Stimulated activated CD4-positive, alpha-beta T cell treated with anti-CD3 and anti-CD28 coated beads, TNF-alpha, amount 100 ng/mL, for 1 hour (primary cell): ENCODE measurements at places on chromosomes 3 and 15.

DNA sequence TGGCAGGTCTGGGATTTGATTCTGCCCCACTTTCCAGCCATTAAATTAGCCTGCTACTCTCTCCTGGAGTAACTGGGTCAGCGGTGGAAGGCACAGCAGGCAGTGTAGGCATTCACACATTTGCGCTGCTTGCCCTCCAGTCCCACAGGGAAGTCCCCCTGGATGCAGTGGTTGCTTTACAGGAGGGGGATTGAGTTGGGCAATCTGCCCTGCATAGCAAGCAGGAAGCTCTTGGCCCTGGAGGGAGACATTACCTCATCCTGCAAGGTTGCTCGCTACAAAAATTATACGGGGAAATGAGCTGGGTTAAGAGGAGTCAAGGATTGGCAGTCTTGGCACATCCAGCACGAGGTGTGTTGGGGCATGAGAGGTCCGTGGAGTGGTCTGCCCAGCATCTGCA is 14.8 kb downstream of the MCM2 start:
- no peak for DNase-seq

- DNase-seq: no peak
Measured at GRCh38 chr3:40532252-40532651, 7.5 kb downstream of the ZNF621 start.

GRCh38 chr15:49855917-49856637 is 235.2 kb downstream of the DTWD1 start:
- DNase-seq: no peak

DNA sequence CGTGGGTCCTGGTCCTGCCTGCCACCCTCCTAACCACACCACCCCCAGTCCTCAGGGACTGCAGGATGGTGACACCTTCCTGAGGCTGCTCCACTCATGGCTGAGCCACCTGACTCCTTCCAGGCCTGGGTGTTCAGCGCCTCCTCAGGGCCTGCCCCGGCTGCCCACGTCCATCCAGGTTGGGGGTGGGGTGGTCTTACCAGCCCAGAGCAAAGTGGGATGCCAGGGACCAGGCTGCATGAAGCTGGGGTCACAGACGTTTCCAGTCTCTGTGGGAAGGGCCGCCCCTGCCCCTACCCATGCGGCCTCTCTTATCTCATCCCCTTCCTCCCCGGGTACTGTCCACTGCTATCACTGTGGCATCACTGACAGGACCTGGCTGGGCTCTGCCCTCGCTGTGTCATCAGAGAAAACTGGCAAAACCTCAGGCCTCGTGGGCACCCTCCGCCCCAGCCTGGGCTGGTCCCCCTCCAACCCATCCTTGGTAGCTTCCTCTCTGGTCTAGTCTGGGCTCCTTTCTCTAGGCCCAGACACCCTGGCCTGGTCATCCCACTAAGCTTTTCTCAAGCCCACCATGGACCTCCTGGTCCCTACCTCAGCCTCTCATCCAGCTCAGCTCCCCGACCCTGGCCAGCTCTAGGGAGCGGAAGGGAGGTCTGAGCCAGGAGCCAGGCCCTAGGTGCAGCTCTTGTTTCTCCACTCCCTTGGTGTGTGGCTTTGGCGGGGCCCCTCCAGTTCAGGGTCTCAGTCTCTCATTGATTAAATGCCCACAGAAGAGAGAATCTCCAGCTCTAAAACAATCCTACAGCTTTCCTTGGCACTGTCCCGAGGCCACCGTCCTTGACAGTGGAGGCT is 32.9 kb downstream of the WNT7A start:
- DNase-seq: no peak

GRCh38 chr3:9204253-9204992 is 45.0 kb downstream of the SRGAP3 start:
- no peak for DNase-seq

- no peak for DNase-seq
Measured at GRCh38 chr3:174937478-174937877, 78.3 kb downstream of the NAALADL2 start.

DNA sequence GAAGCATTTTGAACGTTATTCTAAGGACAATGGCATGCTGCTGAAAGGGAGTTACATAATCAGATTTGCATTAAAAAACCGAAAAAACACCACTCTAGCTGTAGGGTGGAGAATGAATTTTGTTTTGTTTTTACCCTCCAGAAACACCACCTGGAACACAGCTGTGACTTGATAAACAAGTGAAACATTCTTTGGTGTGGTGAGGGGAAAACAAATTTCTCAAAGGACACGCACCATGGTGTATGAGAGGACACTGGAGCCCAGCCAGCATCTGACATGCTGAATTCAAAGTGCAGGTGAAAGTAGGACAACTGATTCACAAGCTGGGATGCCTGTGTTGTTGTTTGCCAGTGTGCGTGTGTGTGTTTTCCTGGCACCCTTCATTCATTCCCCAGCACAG is 554.5 kb upstream of the TBL1XR1 start:
- no peak for DNase-seq

DNA sequence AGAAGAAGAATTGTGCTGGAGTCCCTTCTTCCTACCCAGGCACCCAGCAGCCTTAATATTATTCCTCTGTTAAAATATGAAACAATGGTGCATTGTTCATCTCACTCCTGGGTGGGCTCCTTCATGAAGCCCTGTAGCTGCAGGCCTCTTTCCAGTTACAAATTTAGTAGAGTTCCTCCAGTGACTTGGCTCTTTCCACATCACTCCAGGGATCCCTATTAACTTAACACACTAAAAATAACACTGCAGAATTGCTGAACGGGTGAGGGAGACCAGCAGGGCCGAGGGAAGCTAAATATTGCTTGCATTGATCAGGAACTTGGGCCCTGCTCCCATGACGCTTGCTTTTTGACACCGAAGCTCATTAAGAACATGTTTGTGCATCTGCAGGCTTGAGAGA is 142.3 kb downstream of the PDCD6IP start:
- no peak for DNase-seq

GRCh38 chr3:97488741-97489140 is 275.8 kb upstream of the ARL6 start:
- no peak for DNase-seq

- DNase-seq: no peak
Measured at GRCh38 chr15:93035092-93035915, 53.7 kb downstream of the RGMA start.

DNA sequence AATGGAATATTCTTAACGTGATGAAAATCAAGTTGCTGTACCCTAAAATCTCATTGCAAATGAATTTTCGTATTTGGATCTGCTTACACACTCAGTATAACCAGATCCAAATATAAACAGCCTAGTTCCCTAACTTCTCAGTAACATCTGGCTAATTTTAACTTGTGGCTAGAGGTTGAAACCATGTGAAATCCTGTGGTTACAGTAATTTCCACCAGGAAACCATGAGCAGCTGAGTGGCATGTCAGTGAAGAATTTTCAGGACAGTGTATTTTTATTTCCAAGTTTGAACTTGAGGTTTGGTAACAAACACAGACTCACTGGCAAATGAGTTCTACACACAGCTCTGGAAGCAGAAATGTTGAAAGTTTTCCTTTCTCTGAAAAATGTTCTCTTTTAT is 754.1 kb downstream of the NR2F2 start:
- no peak for DNase-seq

DNA sequence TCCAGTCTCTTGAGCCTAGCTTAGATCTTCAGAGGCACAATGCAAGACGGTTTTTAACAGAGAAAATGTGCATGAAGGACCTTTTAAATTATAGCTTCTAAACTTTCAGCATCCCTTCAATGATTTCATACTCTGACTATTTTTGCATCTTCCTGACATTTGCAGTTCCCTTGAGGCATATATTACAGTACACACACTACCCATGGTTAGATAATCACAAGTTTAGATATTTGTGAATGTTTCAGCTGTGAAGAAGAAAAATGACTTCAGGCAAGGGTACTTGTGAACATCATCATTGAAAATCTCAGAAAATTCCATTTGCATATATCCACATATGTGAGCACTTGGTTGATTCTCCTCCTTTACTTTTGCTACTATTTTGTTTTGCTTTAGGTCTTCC is 341.5 kb downstream of the ROBO2 start:
- no peak for DNase-seq

DNA sequence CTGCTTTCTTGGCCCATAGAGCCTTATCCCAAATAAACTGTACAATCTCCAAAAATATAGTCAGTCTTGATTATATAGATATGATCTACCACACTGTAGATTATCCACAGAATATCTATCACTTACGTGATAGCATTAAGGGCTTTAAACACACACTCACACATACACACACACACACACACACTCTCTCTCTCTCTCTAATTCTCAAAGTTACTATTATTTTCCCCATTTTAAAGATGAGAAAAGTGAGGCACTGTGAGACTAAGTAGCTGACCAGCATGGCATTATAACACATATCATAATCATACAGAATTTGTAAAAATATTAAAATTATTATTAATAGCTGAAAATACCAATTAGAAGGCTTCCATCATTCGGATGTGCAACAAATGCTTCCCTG is 4.2 kb downstream of the TBC1D5 start:
- DNase-seq: no peak

DNA sequence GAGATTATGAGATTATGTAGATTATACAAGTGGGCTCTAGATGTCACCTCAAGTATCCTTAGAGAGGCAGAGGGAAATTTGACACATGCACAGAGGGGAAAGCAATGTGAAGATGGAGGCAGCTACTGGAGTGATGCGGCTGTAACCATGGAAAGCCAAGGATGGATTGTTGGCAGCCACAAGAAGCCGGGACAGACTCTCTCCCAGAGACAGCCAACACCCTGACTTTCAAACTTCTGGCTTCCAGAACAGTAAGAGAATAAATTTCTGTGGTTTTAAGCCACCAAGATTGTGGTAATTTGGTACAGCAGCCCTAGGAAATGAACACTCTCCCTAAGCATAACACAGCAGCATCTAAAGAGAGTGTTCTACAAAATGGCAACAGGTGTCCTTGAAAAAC is 34.4 kb upstream of the PRICKLE2 start:
- DNase-seq: no peak

GRCh38 chr3:186789554-186790260 is 6.3 kb downstream of the EIF4A2 start:
- DNase-seq: no peak

DNA sequence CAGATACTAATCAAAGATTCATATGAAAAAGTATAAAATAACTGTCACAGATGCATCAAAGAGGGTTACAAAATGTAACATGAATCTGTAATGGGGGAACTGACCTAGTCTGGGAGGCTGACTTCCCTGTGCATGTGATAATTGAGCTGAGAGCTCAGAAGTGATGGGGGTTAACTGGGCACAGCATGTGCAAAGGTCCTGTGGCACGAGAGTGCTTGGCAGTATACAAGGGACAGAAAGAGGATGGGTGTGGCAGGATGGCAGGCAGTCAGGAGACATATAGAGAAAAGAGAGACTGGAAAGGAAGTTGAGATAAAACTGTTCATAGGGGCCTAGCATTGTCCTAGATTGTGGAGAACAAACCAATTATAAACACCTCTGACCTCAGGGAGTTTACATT is 47.8 kb upstream of the IREB2 start:
- DNase-seq: no peak

DNA sequence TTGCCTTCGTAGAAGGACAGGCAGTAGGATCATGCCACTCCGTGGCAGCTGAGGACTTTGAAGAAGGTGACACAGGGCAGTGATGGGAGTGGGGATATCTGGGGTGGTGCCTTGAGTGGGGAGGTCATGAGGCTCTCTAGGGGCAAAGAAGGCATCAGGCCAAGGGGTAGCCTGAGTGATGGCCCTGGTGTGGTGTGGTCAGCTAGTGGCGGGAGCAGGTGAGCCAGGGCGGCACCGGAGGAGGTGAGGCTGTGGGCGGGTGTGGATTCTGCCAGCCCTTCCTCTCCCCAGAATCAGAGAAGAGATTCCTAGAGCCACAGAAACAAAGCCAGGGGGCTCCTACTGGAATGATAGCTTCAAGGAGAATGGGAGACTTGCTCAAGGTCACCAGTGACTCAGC is 18.4 kb downstream of the WNT7A start:
- no peak for DNase-seq

GRCh38 chr15:86892774-86893449 is 813.2 kb downstream of the AGBL1 start:
- DNase-seq: no peak

DNA sequence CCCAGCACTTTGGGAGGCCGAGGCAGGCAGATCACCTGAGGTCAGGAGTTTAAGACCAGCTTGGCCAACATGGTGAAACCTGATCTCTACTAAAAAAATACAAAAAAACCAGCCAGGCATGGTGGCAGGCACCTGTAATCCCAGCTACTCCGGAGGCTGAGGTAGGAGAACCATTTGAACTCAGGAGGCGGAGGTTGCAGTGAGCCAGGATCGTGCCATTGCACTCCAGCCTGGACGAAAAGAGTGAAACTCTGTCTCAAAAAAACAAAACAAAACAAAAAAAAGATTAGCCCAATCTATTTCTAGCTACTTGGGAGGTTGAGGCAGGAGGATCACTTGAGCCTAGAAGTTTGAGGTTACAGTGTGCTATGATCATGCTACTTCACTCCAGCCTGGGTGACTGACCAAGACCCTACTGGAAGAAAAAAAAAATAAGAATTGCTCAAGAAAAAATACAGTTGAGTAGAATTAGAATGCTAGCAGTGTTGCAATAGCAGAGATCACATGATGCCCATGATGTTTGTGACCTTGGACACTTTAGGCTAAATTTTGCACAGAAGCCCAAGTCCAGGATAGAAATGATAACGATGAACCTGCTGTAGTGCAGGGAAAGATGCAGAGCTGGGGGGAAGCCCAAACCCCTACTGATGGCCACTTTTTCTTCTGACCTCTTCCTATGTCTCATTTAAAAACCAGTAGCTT is 162.2 kb downstream of the LPP start:
- DNase-seq: no peak

- DNase-seq: no peak
Measured at GRCh38 chr3:126552688-126553283, 5.9 kb downstream of the C3orf22 start.

- DNase-seq: no peak
Measured at GRCh38 chr3:47961815-47962606, 54.2 kb downstream of the MAP4 start.

DNA sequence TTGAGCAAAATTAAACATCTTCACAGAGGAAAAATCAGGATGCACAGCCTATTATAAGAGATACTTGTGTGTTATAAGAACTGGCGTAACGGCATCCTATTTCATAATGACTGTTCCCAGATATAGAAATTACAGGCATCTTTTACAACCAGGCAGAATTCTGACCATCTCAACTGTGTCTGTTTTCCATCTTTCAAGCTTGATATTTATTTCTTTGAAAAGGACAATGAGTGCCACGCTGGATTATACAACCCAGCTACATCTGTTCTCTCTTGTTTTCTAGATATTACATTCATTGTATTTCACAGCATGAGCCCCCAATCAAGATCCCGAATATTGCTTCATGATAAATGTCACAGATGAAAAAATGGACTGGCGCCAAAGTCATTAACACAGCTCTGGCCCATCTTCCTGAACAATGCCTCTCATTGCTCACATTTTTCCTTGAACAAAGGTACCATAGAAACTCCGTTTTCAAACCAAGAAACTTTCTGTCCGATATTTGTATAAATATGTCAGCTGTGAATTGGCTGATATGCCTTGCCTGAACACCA is 420.6 kb downstream of the TBL1XR1 start:
- DNase-seq: no peak
